Subcutaneous adipose tissue (tissue), 4 donors: ENCODE measurements at places on chromosomes 7 and 10. TPM values are rescaled to one million over a fixed set of nuclear protein-coding genes. Genes with fewer than 3 reads are reported as not detected.

Gene OGDHL
- total RNA-seq: not detected

Gene GPR26
- total RNA-seq: not detected

Gene TDRD1
- total RNA-seq: not detected

Gene CLCN1
- not detected for total RNA-seq
